ENCODE measurements at places on chromosomes 7 and 10.

- no peak for DNase-seq
These were observed 11.7 kb upstream of the CALML3 start for GRCh38 chr10:5512881-5513612.

DNA sequence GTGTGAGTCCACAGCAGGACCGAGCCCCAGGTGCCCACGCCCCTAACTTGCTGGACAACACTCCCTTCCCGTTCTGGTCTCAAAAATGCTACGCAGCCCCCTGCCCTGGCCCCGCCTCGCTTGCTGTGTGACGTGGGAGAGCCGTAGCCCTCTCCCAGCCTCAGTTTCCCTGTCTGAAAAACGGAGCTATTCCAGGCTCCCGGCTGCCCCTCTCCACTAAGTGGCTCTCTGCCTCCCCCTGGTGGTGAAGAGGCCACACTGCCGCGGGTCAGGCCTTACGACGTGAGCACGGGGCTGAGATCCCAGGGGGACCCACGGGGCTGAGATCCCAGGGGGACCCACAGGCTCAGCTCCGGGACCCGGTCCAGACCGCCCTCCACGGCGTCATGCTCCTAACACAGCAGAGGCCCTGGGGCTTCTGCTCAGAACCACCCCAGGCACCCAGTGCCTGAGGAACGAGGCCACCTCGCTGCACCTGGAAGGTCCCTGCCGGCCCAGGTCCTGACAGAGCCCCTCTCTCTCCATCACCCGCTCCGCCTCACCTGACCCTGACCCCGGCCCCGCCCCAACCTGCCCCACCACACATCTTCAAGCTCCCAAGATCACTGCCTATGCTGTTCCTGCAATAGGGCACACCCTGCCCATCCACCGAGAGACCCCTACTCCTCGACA, 26.7 kb downstream of the MICALL2 start:
- peak; percentile 9 for DNase-seq

DNA sequence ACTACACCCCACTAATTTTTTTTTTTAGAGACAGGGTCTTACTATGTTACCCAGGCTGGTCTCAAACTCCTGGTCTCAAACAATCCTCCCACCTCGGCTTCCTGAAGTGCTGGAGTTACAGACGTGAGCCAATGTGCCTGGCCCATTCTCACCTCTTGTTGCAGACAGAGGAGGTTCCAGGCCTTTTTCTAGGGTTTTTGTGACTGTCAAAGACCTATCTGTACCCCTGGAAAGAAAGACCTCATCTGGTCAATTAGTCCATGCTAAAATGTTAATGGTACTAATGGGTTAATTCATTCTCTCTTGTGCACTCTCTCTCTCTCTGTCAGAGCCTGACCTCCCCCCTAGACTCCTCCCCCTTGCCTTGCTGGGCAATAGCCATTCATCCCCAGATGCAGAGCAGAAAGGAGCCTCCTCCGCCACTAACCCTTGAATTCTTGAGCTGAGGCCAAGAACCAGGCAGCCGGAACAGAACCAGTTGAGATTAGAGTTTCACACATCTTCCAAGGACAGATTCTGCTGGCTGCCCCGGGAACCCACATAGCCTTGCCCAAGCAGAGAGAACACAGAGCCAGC, 209.7 kb downstream of the SKIDA1 start:
- no peak for DNase-seq

GRCh38 chr7:99252166-99252895, 20.3 kb upstream of the MYH16 start:
- no peak for DNase-seq

DNA sequence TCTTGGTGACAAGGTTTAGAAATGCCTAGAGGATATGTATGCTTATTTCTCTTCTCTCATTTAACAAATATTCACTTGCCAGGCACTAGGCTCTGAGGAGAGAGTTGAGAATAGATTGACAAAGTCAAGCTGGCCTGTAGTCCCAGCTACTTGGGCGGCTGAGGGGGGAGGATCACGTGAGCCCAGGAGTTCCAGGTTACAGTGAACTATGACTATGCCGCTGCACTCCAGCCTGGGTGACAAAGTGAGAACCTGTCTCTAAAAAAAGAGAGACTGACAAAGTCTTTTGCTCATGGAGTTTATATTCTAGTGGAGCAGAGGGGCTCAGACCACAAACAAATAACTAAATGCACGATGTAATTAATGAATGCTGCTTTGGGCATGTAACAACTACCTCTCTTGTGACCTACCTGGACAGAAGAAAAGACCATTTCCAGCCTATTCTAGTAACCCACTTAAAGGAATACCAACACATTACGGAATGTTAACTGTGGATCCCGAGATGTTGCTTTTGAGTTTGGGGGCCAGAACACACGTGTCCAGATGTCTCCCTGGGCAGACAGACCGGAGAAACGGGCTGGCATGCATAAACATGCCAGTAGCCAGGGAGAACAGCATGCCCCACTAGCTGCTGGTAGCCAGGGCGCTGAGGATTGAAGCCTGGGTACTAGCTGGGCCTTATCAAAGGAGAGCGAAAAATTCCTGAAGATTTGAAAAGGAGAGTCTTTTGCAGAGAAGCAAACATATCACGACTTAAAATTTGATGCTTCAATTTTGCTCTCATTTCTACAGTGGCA, 2.6 kb upstream of the BMPR1A start:
- no peak for DNase-seq

DNA sequence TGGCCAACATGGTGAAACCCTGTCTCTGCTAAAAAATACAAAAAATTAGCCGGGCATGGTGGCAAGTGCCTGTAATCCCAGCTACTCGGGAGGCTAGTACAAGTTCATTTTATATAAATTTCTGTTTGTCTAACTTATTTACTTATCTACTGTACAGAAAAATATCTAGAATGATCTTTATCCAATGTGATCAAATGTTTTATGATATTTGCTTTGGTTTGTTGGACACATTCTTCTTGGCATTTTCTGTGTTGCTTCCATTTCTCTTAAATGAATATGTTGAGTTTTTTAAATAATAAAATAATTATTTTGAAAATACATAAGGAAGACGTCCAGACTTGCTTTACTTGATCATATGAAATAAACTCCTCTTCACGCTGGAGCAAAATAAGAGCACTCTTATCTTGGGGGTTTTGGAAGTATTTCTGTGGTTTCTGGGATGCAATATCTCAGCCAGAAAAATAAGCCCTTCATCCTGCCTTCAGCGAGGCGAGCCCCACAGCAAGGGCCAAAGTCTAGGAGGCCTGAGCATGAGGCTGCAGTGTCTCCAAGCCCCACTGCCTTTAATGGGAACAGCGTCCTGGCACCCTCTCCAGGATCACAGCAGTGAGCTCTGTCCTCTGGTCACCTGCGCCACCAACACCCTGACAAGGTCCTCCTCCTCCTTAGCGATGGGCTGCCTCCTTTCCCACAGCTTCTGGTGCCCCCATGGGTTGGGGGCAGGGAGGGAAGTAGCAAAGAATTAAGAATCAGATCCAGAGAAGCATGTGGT, 480.2 kb downstream of the KCNMA1 start:
- DNase-seq = no peak

GRCh38 chr7:84813376-84813775, 373.5 kb downstream of the SEMA3D start:
- no peak for DNase-seq

GRCh38 chr10:21523557-21524008, 1.9 kb downstream of the SKIDA1 start:
- no peak for DNase-seq

DNA sequence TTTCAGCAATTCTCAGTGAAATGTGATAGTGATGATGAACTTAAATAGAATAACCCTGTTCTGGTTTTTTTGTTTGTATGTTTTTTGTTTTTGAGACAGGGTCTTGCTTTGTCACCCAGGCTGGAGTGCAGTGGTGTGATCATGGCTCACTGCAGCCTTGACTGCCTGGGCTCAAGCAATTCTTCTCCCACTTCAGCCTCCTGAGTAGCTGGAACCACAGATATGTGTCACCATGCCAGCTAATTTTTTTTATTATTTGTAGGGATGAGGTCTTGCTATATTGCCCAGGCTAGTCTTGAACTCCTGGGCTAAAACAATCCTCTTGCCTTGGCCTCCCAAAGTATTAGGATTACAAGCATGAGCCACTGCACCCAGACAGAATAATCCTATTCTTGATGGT, 14.3 kb upstream of the COL17A1 start:
- DNase-seq = no peak

GRCh38 chr10:97842656-97843280, 6.9 kb upstream of the GOLGA7B start:
- DNase-seq = peak; percentile 10

GRCh38 chr7:88357294-88357693, 50.6 kb upstream of the STEAP4 start:
- peak; percentile 30 for DNase-seq

GRCh38 chr10:48450741-48451466, 144.4 kb downstream of the MAPK8 start:
- DNase-seq = no peak

GRCh38 chr7:151591866-151592265, 72.2 kb upstream of the RHEB start:
- DNase-seq = no peak

DNA sequence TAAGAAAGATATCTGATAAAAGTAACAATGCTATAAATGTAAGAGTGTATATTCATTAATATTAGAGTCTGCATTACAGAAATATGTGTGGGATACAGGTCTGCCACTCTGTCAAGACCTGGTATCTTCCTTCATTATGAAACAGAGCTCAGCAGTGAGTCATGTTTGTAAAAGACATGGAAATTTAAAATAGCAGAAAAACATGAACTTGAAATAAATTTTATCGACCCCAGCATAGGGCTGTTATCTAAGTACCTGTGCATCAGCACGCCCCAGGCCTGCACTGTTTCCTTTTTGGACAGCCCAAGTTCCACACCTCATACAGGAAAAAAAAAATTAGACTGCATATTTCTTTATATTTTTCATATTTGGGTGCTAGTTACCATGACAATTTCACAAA, 58.0 kb upstream of the ZPBP start:
- DNase-seq = no peak

- no peak for DNase-seq
These were observed 70.1 kb downstream of the RELN start for GRCh38 chr7:103919272-103919868.

- DNase-seq = no peak
These were observed 10.5 kb downstream of the IKZF1 start for GRCh38 chr7:50314836-50315592.

DNA sequence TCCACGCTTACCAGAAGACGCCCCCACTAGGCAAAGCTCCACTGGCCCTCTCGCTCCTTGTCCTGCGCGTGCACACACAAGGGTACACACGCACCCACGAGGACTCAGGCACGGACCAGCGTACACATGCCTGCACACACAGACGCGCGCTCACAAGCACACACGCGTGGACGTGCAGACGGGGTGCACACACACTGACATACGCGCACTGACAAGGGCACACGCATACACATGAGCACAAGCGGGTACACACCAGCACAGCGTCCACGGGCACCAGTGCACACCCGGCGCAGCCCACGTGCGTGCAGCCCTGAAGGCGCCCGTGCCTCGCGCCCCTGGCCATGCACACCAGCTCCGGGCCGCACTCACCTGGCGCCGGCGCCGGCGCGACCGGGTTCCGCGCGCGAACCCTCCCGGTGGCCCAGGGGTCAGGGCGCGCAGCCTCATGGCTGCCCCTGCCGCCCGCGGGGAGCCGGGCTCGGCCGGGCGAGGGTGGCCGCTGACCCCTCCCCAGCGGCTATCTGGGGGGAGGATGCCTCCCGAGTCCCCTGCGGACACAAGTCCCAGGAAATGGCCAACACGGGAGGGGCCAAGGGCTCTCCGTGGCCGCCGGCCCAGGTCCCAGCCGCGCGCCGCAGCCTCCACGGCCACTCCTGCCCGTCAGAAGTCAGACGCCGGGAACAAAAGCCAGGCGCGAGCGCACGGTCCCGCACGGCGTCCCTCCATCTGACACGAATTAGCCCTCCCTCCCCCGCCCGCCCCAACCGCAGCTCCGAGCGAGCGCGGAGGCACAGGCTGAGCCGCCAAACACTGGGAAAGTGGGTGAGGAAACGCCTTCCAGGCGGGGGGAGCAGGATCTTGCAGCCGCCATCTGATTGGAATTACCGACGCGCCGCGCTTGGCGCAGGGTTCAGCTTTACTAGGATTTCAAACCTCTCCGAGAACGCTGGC, 45.0 kb downstream of the TNS3 start:
- no peak for DNase-seq

DNA sequence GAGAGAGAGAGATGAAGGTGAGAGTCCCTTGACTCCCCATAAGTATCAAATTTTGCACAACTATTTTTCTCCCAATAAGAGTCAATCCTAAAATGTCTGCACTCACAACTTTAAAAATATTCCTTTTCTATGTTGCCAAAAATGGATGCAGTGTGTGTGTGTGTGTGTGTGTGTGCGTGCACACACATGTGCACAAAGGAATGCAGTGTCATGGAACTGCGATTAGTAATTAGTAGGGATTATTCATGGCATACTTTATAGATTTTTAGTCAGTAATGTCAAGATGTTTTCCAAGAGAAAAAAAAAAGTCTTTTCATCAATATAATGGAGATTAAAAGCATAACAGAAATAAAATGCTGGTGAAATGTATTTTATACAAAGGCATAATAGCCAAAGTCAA, 179.1 kb upstream of the LRRTM3 start:
- DNase-seq = no peak

- DNase-seq = no peak
These were observed 4.2 kb upstream of the ACSL5 start for GRCh38 chr10:112369495-112370423.

- peak; percentile 62 for DNase-seq
These were observed 41.9 kb downstream of the SYPL1 start for GRCh38 chr7:106070201-106070551.

DNA sequence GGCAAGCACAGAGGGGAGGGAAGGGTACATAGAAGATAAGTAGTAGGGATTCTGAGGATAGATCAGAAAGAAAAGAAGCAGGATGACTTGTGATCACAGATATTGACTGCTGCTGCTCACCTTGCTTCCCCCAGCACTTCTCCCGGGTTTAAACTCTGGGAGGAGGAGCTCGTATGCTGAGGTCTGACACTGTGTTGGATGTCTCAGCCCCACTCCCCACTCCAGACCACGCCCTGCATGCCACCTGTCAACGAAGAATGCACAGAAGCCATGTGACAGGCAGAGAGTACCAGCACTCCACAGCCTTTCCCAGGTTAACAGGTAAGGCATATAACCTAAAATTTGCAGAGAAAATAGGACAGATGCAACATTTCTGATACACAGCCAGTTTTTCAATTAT, 388.9 kb downstream of the TNS3 start:
- DNase-seq = no peak

- no peak for DNase-seq
These were observed 59.7 kb upstream of the HABP2 start for GRCh38 chr10:113493195-113493594.

GRCh38 chr7:129465080-129465479, 30.8 kb downstream of the STRIP2 start:
- no peak for DNase-seq

- DNase-seq = no peak
These were observed 34.9 kb upstream of the PTF1A start for GRCh38 chr10:23157239-23157681.

GRCh38 chr7:111492234-111492633, 70.1 kb downstream of the IMMP2L start:
- no peak for DNase-seq

- no peak for DNase-seq
These were observed 751.6 kb downstream of the GRID1 start for GRCh38 chr10:85614981-85615380.

All from dermis microvascular lymphatic vessel endothelial cell (primary cell).